ENCODE measurements at places on chromosomes 3 and 15.

DNA sequence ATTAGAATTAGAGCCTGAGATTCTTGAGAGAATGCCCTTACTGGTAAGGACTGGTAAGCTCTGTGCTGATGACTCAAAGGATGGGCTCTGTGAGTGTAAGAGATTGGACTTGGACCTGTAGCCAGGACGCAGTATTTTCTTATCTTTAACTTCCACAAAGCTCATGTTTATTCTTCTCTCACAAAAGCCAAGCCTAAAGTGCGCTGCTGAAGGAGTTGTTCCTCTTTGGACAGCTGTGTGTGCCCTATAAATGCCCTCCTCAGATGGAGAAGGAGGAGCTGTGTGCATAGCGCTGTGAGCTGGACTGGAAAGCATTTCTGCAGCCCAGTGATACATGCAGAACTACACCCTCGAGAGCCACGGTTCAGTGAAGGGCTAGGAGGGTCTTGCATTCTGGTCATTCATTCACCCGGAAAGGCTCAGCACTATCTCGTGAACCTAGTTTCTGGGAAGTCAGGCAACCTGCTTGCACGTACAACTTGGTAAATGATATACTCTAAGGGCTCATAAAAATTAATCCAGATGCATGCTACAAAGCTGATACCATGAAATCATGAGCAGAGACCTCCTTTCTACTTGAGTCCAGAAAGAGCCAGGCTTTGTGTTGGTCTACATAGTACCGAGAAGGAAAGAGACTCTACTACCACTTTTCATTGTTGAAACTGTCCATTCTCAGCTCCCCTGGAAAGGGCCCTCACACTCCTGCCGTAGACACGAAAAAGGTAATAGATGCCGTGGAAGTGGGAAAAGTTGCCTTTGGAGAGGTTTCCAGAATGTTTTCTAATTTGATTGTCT, 103.0 kb upstream of the TBL1XR1 start:
- no peak for DNase-seq

GRCh38 chr3:121996441-121996840, 25.6 kb downstream of the ILDR1 start:
- no peak for DNase-seq

- no peak for DNase-seq
Measured at GRCh38 chr3:18740631-18741583, 315.8 kb upstream of the SATB1 start.

GRCh38 chr3:195286115-195286872, 15.3 kb upstream of the XXYLT1 start:
- DNase-seq = no peak

DNA sequence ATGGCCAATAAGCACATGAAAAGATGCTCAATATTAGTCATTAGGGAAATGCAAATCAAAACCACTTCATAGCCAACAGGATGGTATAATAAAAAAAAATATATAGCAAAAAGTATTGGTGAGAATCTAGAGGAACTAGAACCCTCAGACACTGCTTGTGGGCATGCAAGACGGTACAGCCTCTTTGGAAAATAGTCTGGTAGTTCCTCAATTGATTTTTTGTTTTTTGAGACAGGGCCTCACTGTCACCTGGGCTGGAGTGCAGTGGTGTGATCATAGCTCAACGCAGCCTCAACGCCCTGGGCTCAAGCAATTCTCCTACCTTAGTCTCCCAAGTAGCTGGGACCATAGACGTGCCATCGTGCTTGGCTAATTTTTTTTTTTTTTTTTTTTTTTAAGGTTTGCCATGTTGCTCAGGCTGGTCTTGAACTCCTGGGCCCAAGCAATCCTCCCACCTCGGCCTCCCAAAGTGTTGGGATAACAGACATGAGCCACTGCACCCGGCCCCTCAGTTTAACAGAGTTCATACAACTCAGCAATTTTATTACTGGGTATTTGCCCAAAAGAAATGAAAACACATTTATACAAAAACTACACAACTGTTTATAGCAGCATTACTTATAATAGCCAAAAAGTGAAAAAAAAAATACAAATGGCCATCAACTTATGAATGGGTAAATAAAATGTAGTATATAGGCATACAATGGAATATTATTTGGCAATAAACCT, 5.1 kb downstream of the PRC1 start:
- DNase-seq = no peak

DNA sequence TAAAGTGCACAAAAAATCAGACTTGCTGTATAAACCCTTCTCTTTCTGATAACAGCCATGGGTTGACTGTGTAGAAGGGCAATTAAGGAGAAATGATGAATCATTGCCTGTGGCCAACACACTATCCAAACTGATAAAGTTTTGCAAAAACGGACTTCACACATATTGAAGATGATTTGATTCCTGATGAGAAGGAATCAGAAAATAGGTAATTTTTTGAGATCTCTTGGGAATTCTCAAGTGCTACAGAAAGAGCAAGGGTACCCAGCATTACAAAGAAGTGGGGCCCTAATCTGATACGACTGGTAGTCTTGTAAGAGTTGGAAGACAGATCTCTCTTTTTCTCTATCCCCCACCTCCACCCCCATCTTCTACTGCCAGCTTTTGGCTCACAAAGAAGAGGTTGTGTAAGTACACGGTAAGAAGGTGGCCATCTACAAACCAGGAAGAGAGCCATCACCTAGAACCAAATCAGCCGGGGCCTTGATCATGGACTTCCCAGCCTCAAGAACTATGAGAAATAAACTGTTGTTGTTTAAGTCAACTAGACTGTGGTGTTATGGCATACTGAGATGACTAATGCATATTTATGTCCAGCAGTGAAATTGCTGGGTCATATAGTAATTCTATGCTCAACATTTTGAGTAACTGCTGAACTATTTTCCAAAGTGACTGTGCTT, 254.7 kb downstream of the EDEM1 start:
- no peak for DNase-seq

- no peak for DNase-seq
Measured at GRCh38 chr15:61946778-61947177, 113.5 kb downstream of the VPS13C start.

DNA sequence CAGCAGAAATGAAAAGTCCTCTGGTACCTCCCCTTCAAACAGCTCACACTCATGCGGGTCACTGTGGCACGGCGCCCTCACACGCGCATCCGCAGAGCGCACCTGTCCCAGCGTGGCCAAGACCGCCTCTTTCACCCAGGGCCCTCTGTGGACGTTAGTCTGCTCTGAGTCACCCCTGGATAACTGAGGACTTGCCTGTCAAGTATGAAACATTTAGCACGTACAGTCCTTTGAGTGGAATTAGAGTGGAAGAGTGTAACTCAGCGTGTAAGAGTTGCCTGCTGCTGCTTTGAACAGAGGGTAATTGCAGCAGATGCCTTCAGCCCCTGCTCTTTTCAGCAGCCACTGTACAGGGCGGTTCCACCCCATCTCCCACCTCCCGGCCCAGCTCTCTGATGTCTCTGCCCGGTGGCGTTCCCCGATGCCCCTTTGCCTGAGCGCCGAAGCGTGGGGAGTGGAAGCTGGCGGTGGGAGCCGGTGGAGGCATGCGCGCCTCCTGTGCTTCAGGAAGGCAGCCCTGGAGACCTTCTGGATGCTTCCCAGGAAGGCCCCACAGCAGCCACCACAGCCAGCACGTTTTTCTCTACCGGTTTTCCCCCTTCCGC, 23.0 kb downstream of the CPN2 start:
- DNase-seq = no peak

DNA sequence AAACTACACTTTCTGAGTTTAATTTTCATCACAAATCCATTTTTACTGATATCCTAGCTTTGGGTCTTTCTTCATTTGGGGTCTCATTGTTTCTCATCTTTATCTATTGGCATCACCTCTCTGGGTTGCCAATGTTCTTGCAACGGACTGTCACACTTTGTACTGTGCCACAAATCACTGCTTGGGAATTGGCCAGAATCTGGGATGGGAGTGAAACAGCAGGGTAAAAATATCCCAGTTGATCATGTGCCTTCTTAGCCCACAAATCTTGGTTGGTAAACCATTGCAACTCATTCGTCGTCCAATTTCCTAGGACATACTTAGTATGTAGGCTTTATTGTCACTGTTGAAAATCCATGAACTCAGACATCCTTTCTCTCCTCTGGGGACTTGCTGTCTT, 698.5 kb downstream of the OTOL1 start:
- no peak for DNase-seq

- DNase-seq = no peak
Measured at GRCh38 chr3:117356091-117356705, 646.6 kb downstream of the TUSC7 start.

- DNase-seq = no peak
Measured at GRCh38 chr3:66836363-66837152, 161.5 kb upstream of the KBTBD8 start.

GRCh38 chr15:74988007-74988800, 7.2 kb upstream of the SCAMP5 start:
- peak; percentile 87 for DNase-seq

DNA sequence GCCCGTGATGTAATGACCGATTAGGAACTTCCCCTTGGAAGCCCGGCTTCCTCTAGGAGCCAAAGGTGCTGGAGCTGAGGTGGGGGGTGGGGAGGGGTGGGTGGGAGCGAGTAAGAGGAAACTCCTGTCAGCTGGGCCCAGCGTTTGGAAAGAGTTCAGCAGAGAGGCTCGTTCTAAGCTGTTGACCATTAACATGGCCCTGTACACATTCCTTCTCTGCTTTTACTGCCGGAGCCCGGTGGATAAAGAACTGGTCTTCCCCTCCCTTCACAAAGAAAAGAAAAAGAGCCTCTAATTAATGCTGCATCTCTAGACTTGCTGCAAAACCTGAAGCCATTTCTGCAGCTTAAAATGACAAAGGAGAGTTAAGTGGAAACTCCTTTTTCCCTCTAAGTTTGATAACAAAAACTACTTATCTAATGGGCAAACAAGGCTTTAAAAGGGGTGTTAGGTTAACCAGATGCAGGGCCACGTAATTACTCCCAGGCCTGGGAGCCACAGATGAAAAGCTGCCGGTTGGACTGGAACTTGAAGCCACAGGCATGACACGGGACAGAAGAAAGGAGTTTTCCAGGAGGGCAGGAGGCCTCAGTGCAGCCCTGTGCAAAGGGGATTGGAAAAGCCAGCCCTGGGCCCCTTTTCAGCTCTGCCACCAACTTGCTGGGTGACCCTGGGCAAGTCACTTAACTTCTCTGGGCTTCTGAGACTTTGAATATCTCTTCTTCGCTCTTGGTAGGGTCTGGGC, 71.3 kb downstream of the SMAD6 start:
- DNase-seq = peak; percentile 90

DNA sequence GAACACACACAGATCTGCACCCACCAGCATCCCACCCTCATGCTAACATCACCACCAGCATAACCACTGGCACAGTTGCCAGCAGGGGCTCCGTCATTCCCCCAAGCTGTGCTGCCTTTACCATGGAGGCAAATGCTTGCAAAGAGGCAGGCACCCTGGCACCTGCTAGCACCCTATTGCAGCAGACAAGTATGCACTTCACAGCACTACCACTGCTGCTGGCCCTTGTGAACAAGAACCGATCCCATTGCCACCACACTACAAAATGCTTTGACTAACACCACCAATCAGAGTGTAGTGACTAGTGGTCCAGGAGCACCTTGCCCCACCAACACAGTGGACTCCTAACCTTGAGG, 862.2 kb upstream of the DPPA4 start:
- peak; percentile 38 for DNase-seq

GRCh38 chr3:184405075-184406030, 25.5 kb downstream of the CHRD start:
- DNase-seq = no peak

- DNase-seq = no peak
Measured at GRCh38 chr3:16477056-16477455, 36.4 kb downstream of the RFTN1 start.

DNA sequence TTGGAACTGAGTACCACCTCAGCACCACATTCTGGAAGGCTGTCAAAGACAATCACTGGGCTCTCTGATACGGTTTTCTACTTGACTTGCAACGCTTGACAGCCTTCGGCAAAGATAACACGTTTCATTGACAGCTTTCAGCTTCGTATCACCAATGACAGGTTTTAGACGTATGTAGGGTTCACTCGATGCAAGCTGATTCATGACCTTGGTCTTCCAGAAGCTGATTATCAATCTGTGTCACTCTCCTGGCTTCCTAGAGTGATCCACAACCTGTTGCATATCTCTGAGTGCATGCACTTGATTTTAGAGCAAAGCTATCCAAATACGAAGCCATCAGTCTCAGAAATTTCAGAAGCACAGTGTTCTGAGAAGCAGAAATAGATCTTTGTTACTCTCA, 381.6 kb downstream of the FEZF2 start:
- no peak for DNase-seq

- DNase-seq = no peak
Measured at GRCh38 chr15:64502551-64502950, 42.2 kb downstream of the ZNF609 start.

DNA sequence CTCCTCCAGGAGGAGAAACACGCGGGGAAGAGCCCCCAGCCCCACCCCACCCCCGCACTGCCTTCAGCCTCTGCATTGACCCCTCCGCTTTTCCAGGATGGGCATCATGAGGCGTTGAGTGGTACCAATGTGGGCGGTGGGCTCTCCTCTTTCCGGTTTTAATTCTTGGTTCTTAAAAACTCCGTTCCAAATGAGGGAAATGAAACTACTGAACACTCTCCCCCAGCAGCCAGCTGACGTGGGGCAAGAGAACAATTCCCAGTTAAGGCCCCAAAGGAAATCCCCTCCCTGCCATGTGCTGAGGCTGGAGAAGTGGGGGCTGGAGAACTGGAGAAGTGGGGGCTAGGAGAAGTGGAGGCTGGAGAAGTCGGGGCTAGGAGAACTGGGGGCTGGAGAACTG, 5.3 kb upstream of the NRROS start:
- no peak for DNase-seq

DNA sequence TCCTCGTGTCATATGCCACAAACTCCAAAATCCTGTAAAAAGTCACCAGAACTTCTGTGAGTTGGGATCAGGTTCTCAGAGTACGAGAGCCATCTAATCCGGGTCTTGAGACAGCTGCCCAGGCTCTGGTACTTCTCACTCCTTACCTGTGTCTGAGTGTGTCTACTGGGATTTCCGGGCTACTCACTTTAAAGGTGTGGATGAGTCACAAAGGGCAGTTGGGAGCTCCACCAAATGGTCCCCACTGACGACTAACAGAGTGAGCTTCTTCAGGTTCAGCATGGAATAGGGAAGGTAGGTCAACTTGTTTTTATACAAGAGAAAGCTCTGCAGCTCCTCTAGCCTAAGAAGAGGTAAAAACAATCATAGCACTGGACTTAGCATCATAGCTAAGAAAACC, 29.5 kb downstream of the RTP3 start:
- DNase-seq = no peak

DNA sequence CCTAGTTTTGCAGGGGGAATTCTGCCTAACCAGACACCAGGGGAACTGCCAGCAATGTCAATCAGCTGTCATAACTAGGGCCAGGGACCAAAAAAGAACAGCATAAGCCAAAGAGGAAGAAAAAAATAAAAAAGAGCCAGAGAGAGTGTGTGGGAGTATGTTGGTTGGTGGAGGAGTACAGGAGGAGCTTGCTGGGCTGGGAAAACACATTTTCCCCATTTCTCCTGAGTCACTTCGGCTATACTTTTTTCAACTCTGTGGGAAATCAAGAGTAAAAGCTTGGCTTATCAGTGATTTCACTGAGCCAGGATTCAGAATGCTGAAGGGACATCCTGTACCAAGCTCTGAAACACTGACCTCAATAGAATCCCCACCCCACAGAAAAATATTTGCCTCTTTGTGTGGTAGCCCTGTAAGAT, 144.7 kb upstream of the DPH6 start:
- no peak for DNase-seq

- no peak for DNase-seq
Measured at GRCh38 chr3:132517311-132517710, 79.8 kb upstream of the ACKR4 start.

GRCh38 chr3:133115176-133115575, 77.0 kb downstream of the TMEM108 start:
- no peak for DNase-seq

Measured in islet precursor cell (in vitro differentiated cells).